ENCODE measurements at places on chromosomes 7 and 10.

GRCh38 chr10:1063232-1063865 is 7.2 kb downstream of the WDR37 start:
- DNase-seq = no peak

GRCh38 chr10:124944982-124945381 is 3.1 kb downstream of the ZRANB1 start:
- DNase-seq = no peak

DNA sequence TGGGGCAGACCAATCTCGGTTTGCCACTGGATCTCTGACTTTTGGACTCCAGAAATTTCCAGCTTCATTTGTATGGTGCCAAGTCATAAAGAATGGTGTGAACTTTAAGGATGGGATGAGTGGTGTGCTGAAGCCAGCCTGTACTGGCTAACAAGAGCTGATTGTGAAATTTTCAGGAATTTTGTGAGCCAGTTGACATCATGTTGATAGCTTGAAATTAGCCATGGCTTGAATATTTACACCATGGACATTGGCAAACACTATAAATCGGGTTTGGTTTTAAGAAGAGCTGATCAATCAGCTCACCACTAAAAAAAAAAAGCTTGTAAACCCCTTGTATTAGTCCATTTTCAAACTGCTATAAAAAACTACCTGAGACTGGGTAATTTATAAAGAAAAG is 14.1 kb upstream of the MYH16 start:
- no peak for DNase-seq

DNA sequence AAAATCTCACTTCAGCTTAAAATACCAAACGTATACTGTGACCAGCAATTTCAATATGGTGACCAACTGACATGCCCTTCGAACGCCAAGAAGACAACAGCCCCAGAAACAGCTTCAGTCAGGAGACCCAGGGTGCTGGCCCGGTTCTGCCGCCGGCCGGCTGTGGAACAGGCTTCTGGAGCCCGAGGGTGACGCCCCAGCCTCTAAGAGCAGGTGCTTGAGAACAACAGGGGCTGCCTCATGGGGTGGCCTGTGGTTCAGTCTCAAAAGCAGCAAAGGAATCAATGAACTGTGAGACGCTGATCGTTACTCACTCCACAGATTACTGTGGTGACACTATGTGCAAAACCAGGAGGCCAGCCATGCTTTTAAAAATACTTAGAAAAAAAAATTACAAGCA is 17.3 kb downstream of the GPER1 start:
- no peak for DNase-seq

GRCh38 chr10:52706332-52707070 is 66.1 kb downstream of the MBL2 start:
- DNase-seq = no peak

GRCh38 chr10:118763202-118763988 is 8.6 kb upstream of the CACUL1 start:
- no peak for DNase-seq

GRCh38 chr10:99888622-99889021 is 106.2 kb downstream of the ABCC2 start:
- DNase-seq = no peak

DNA sequence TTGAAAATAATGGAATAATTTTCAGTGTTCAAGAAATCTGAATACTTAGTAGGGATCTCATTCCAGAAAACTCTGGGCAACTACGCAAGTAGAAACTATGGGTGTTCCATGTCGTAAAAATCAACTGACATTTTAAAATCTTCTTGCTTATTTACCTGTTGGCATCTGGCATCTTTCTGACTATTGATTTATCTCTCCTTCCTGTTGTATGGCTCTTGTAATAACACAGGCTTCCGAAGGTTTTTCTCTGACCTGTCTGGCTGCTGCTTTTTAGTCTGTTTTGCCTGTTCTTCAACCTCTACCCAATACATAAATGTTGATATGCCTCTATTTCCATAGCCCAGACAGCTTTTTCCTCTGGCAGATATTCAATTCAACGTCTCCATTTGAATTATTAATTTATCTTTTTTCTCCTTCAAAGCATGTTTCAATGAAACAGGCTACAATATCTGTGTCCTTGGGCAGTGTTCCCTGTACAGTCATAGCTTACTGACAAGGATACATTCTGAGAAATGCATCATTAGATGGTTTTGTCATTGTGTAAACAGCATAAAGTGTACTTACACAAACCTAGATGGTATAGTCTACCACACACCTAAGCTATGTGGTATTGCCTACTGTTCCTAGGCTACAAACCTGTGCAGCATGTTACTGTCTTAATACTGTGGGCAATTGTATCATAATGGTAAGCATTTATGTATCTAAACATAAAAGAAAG is 105.9 kb upstream of the ETV1 start:
- DNase-seq = no peak

DNA sequence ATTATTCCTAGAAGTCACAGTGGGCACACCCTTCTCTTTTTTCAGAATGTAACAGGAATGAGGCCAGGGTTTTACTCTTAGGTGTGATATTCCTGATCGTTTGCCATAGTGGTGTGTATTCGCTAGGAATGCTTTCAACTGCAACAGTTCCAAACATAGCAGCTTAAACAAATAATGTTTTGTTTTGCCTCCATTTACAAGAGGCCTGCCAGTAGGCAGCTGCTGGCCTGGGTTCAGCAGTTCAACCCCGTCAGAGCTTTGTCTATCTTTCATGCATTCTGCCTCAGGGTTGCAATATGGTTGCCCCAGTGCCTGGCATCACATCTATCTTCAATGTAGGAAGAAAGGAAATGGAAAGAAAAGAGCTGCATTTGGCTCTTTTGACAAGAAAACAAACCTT is 21.7 kb upstream of the RET start:
- DNase-seq = no peak

GRCh38 chr7:80929619-80930018 is 10.8 kb upstream of the SEMA3C start:
- no peak for DNase-seq

DNA sequence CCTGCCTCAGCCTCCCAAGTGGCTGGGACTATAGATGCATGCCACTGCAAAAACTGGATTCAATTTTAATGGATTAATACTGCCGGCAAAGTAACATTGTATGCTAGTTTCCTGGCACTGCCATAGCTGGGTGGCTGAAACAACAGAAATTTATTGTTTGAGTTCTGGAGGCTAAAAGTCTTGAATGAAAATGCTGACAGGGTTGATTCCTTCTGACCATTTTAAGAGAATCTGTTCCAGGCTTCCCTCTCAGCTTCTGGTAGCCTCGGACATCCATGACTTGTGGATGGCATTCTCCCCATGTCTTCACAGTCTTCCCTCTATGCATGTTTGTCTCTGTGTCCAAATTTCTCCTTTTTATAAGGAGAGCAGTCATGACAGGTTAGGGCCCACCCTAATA is 87.3 kb upstream of the ARID5B start:
- DNase-seq = no peak

GRCh38 chr7:92705831-92706230 is 115.6 kb upstream of the FAM133B start:
- no peak for DNase-seq

DNA sequence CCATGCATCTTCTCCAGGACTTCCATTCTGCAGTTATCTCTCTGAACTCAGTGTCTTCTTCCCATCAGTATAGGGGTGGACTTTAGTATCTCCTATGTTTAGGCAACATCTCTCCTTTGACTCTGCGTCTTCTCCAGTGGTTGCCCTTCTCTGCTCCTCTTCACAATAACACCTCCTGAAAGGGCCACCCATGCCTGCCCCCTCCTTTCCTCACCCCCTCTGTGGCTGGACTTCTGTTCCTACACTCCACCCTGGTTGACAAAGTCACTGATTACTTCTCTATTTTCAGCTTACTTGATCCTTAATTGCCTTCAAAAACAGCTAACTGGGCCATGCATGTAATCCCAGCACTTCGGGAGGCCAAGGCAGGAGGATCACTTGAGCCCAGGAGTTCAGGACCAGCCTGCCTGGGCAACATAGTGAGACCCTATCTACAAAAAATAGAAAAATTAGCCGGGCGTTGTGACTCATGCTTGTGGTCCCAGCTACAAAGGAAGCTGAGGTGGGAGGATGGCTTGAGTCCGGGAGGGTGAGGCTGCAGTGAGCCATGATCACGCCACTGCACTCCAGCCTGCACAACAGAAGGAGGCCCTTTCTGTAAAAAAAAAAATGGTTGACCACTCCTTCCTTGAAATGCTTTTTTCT is 13.7 kb downstream of the SRGN start:
- no peak for DNase-seq

DNA sequence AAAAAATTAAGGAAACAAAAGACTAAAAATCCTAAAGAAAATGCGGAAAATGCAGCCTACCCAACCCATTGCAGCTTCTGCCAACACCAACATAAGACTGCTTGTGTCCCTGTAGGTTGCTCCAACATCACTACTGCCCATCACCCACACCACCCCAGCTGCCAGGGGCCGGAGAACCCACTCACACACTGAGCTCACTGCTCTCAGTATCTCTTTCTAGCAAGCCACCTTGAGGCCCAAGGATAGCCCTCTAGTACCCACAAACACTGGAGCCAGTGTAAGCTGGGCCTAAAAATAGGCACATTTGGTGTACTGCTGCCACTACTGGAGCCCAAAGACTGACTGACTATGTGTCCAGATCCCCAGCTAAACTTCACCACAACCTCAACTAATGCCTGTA is 67.3 kb downstream of the MEST start:
- DNase-seq = no peak

- DNase-seq = no peak
Observed at GRCh38 chr7:137642031-137642430, 204.7 kb downstream of the DGKI start.

GRCh38 chr7:159050704-159051103 is 94.0 kb downstream of the VIPR2 start:
- DNase-seq = no peak

DNA sequence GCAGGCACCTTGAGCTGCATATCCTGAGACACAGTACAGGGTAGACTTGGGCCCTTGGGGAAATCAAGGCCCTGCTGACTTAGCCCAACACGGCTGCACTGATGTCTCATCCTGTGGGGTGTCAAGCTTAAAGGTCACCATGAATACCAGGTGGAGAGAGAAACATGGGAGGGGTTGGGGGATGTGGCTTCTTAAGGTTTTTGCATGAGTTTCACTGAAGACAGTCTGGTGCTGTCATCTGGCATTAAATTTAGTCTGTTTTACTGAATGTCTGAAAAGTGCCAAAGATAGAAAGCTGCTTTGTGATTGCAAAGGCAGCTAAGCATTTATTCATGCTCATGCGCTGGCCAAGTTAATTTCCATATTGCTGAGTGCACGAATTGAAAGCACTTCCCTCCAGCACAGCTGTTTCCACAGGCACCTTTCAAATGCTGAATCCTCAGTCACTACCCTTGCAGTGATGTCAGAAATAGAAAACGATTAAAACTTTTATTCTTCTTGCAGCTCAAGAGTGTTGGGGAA is 102.1 kb downstream of the OSBPL3 start:
- DNase-seq = no peak

GRCh38 chr10:46301056-46301645 is 14.4 kb downstream of the ANTXRL start:
- DNase-seq = no peak

- DNase-seq = no peak
Observed at GRCh38 chr10:125226005-125226404, 65.6 kb upstream of the CTBP2 start.

All from activated CD4-positive, alpha-beta T cell treated with anti-CD3 and anti-CD28 coated beads for 1 hour (primary cell).